Head of caudate nucleus (tissue), 42 donors: ENCODE measurements at places on chromosomes 12 and 14.

DNA sequence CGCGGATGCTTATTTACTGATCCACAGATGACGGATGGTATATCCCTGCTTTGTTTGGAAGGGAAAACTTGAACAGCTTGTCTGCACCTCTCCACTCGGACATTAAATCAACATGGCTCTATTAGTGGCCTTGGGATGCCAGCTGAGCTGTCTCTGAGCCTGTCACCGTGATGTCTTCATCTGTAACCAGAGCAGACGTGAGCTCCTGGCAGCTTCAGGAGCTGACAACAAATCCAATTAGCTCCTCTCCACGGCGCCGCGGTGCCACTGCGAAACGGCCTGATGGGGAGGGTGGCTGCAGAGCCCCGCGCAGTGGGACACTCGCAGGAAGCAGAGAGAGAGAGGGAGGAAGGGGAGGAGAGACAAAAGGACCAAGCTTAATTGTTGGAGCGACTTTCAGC lies 112.3 kb downstream of the PAPOLA start:
- no peak for DNase-seq

GRCh38 chr12:92445253-92446082 lies 257.3 kb upstream of the PLEKHG7 start:
- DNase-seq: no peak

GRCh38 chr12:48686037-48686595 lies 4.1 kb upstream of the KANSL2 start:
- DNase-seq: no peak

DNA sequence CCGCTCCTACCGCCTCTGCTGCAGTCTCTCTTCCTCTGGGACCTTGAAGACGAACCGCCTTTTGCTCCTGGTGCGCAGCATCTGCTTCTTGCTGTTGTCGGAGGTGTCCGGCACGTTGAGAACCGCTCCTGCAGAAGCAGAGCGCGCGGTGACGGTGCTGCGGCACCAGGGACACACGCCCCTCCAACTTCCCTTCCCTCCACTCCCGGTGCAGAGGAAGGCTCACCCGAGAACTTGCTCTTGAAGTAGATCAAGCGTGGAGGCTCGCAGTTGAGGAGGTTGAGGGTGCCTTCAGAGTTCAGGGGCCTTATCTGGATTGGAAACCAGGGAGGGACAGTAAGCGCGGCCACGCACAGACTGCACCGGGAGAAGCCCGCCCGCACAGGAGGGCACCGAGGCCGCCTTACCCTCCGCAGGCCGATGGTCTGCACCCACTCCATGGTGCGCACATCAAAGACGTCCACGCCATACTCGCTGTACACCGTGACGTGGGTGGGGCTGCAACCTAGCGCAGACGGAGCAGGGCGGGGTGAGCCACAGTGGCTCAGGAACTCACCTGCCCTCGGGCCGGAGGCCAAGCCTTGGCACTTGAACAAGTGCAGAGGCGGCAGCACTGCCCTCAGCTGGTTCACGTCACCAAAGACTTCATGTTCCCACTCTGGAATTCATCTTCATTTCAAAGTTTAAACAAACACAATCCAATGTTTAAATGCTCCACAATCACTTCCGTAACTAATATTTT lies 17.5 kb downstream of the AMN start:
- DNase-seq: no peak

- peak; percentile 51 for DNase-seq
Observed at GRCh38 chr12:125310461-125310860, 245.2 kb downstream of the AACS start.
